ENCODE measurements at places on chromosomes 11 and 22.

GRCh38 chr11:77596626-77597025, 6.9 kb downstream of the AQP11 start:
- peak; percentile 50 for DNase-seq

DNA sequence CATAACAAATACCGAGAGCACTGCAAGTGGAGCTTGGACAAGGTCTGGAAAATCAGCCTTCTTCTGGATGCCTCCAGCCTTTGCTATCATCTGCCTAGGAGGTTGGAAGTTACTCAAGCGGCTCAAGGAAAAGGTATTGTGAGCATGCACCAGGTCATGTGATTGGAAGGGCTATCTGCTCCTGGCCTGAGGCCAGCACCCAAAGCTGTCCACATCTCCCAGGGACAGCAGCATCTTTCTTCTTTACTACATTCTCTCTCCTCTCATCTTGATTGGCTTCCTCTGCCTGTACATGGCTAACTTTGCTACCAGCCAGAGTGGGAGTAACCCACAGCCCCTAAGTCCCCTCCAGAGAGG, 44.2 kb upstream of the AMPD3 start:
- no peak for DNase-seq

DNA sequence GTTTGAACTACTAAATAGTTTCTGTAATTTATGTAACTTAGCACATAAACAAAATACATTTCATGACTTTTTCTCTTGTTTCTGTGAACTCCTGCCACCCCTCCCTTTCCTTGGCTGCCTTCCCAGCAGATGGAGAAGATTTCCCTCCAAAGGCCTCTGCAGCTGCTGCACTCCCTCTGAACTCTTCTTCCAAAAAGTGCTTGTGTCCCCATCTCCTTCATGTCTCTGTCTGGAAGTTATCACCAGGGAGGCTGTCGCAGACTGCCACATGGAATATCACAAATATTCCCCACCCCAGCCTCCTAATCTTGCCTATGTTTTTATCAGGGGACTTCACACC, 1068.3 kb downstream of the OPCML start:
- no peak for DNase-seq

DNA sequence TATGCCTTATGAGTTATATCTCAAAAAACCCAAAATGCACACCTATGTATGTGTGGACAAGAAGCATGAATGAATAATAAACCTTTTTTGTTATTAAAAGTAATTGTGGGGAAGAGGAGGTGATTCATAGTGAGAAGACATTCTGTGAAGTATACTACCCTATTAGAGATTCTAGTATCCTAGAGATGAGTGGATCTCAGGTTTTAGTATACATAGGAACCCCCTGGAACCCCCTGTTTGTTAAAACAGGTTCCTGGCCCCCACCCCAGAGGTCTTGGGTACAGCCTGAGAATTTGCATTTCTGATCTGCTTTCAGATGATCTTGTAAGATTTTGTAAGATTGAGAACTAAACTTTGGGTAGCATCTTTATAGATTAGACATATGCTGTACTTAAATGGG, 17.5 kb downstream of the NUCB2 start:
- DNase-seq = no peak

DNA sequence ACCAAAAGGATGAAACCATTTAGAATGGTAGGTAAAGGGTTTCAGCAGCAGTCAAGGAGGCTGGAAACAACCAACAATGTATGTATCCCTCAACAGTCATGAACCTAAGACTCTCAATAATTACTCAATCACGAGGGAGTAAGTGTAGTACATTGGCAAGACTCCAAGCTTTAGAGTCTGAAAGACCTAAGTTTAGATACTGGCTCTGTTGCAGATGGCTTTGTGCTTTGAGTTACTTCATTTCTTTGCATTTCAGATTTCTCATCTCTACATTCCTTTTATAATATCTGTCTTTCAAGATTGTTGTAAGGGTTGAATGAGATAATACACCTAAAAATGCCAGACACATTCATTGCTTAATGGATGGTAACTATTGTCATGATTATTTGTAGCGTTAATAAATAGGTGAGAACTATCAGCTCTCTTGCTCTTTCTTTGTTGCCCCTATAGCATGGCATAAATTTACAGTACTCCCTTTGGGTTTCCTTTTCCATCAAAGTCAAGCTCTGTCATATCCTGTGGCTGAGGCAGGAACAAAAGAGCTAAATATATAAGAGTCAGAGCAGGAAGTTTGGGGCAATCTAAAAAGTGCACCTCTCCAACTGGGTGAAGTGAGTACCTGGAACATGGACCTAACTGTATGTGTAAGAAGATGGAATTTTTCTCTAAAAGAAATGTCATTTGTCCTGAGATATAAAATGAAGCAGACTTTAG, 228.2 kb upstream of the ZC3H12C start:
- peak; percentile 65 for DNase-seq

DNA sequence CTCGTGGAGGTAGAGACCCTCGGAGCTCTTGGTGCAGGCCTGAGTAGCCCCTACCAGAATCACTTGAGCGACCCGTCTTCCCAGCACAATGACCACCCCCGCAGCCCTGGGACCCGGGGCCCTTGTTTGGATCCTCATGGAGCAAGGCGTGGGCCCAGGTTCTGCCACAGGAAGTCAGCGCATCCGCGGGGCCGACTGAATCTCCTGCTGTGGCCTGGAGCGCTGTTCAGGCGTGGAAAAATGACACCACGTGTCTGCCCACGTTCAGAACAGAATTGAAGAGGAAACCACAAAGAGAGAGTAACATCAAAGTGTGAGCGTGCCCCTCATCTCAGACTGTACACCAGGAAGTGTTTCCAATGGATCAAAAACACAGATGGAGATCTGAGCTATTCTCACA, 1479.2 kb downstream of the TBC1D22A start:
- DNase-seq = no peak

- DNase-seq = no peak
Observed at GRCh38 chr11:121154486-121155314, 53.7 kb downstream of the TECTA start.

GRCh38 chr11:111416231-111416960, 37.3 kb upstream of the POU2AF1 start:
- DNase-seq = no peak

- no peak for DNase-seq
Observed at GRCh38 chr22:42371099-42371498, 61.1 kb downstream of the NFAM1 start.

DNA sequence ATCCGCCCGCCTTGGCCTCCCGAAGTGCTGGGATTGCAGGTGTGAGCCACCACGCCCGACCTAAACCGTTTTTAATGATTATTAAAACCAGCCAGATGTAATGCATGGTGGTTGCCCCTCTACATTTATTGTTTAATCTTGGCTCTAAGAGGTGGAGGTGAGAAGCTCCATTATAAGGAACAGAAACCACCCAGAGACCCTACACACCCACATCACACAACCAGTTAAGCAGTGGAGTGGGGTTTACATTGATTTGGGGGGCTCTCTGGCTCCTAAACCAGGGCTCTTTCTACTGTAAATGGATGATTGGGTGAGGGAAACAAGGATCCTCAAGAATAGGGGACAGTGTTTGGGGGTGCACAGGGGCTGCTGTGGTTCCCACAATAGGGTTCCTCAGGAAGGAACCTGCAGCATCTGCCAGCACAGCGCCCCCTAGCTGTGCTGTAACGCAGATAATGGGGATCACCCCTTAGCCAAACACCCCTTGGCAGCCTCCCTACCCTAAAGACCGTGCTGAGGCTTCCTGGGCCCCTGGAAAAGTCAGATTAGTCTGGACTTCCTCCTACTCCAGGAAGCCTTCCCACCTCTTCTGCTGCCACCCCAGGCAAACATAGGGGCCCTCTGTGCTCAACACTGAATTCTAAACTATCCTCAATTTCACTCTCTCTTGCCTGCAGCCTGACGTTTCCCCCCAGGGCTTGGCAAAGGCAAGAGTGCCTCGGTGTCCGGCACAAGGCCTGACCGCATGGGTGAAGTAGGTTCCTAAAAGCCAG, 2.4 kb downstream of the MPST start:
- DNase-seq = peak; percentile 47

- peak; percentile 81 for DNase-seq
Observed at GRCh38 chr22:42769574-42770447, 49.1 kb upstream of the A4GALT start.

GRCh38 chr11:37574361-37574760, 976.3 kb upstream of the RAG2 start:
- DNase-seq = no peak

DNA sequence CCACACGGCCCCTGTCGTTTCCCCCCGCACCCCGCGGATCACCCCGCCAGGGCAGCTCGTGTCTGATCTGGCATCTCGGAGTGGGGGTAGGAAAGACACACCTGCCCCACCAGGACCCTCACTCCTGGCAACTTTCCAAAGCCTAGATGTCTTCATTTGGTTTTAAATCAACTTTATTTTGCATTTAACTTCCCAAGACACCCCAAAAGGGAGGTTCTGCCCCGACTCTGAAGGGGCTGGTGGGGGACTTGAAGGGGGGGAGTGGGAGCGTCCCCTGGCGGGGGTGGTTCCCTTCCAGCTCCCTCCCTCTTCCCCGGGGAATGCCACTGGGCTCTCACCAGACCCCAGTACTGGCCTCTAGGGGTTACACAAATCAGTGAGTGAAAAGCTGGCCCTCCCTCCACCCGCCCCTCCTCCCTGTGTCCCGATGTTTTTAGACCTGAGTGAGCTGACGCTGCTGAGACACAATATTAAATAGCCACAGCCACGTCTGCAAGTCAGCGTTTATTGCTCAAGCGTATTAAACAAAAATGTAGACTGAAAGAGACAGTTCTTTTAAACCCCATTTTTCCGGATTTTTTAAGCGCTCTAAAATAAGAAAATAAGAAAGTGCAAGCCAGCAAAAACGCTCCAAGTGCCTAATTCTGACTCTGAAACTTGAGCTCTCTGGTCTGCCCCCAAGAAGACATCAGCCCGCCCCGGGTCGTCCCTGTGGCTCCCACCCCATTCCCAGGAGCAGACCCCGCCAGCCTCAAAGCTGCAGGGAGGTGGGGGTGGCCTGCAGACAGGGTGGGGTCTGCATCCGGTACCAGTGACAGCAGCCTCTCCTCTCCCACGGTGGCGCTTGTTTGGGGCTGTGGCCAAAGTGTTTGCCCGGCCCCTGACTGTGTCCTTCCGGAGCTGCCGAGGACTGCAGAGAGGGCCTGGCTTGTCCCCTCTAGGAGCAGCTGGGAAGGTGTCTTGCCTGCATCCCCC, 1.1 kb upstream of the TTLL8 start:
- peak; percentile 13 for DNase-seq

GRCh38 chr22:38506118-38506962, at the start of gene DDX17:
TSS of gene DDX17 (minus strand) at chr22:38506311.
- DNase-seq = peak; percentile 87

DNA sequence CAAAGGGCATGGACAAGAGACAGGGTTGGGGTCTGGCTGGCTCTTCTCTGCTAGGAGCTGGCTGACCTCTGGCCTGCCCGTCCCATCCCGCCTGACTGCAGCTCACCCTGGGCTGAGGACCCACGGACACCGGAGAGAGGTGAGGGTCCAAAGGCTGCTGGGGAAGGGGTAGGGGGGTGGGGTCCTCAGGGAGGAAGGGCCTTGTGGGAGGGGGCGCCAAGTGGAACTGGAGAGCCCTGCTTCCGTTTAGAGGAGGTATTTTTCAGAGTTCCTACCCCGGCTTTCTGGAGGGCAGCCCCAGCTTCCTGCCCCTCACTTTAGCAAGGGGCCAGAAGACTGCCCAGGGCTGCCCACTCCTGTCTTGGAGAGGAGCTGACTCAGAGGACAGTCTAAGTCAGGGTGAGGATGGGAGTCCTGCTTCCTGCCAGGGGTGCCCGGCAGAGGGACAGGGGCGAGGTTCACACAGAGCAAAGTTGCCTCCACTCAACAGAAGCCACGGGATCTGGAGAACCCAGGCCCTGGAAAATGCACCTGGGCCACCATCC, 7.1 kb downstream of the LARGE2 start:
- DNase-seq = no peak

DNA sequence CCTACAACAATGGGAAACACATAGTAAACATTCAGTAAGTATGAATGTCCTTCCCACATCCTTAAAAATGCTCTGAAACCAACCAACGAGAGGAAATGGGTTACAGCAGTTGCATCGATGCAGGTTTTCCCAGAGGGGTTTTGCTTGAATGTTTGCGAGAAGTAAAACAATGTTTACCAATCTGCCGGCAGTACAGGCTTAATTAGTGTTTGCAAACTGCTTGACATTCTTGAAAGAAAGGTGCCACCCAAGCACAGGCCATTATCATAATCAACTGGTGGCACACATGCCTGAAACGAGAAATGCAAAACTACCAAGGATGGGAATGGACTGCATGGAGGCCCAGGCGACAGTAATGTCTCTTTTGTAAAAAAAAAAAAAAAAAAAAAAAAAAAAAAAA, 27.1 kb upstream of the OPCML start:
- DNase-seq = no peak

- DNase-seq = peak; percentile 8
Observed at GRCh38 chr22:37609240-37610152, 862 bp downstream of the GGA1 start.

- DNase-seq = no peak
Observed at GRCh38 chr22:49793296-49793695, 34.4 kb downstream of the BRD1 start.

DNA sequence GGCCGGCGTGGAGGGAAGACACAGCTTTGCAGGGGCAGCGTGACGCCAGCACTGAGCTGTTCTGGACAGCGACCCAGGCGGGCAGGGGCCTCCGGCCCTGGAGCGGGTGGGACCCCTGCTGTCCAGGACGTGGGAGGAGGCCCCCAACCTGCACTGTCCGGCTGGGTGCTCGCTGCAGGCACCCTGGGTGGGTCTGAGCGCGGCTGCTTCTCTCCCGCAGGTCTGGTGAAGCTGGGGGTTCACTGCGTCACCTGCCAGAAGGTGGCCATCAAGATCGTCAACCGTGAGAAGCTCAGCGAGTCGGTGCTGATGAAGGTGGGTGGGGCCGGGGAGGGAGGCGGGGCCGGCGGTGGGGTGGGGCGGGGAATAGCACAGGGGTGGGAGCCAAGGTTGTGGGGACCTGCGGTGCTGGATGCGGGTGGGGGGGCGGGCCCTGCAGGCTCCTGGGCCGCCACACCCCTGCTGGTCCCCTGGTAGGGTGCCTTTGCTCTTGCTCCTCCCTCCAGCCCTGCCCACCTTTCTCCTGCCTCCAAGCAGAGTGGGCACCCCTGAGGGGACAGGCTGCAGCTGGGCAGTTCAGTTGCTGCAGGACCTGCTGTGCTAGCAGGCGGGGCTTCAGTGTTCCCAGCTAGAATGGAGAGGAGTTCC, 46.2 kb downstream of the BRSK2 start:
- no peak for DNase-seq
